Body of pancreas (tissue), 4 donors: ENCODE measurements at places on chromosomes 1 and 21. TPM values are rescaled to one million over a fixed set of nuclear protein-coding genes. Genes with fewer than 3 reads are reported as not detected.

PLD5 gene
- total RNA-seq, result not detected

OR2G6 gene
- not detected for total RNA-seq

AXDND1 gene
- total RNA-seq, result not detected

SLAMF9 gene
- total RNA-seq, result not detected

ST6GALNAC3 gene
- 1.3 TPM for total RNA-seq

FABP3 gene
- not detected for total RNA-seq

NBPF10 gene
- total RNA-seq, result 2.6 TPM

LCE3D gene
- total RNA-seq, result not detected

LPAR3 gene
- total RNA-seq, result 19.7 TPM

SELP gene
- 1.6 TPM for total RNA-seq

DNA sequence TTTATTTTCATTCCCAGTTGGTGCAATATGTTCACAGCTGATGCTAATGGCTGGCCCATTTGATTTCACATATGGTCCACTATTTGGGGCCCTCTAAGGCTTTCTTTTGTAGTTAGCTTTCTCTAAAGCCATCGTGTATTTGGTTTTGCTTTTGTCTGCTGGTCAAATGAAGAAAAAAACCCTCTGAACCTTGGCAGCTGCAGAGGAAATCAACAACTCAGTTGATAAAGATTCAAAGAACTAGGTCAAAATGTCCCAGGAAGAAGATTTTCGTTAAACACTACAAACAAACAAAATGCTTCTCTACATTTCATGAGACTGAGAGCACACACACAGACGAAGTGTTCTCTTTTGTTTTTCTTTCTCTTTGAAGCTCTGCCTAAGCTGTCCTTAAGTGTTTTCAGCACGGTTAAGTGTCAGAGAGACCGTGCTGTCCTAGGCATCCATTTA lies 655.0 kb downstream of the RWDD3 start:
- no peaks in the 10 kb centered on the region for H3K4me1 ChIP-seq
- H3K27me3 ChIP-seq, result no peaks in the 10 kb centered on the region
- no peak for DNase-seq
- H3K36me3 ChIP-seq, result no peaks in the 10 kb centered on the region
- no peak overlapping the region for H3K4me3 ChIP-seq

- H3K27ac ChIP-seq, result no peak overlapping the region
- H3K4me3 ChIP-seq, result no peak overlapping the region
- H3K27me3 ChIP-seq, result no peaks in the 10 kb centered on the region
- H3K4me1 ChIP-seq, result peaks cover 8% of the 10 kb centered on the region
- no peaks in the 10 kb centered on the region for H3K36me3 ChIP-seq
- DNase-seq, result no peak
Measured at GRCh38 chr1:201262963-201263608, 20.2 kb upstream of the PKP1 start.

- DNase-seq, result no peak
- no peaks in the 10 kb centered on the region for H3K36me3 ChIP-seq
- no peaks in the 10 kb centered on the region for H3K27me3 ChIP-seq
- no peak overlapping the region for H3K4me3 ChIP-seq
- no peak overlapping the region for H3K27ac ChIP-seq
Measured at GRCh38 chr21:15966231-15966630, 236.4 kb downstream of the USP25 start.

DNA sequence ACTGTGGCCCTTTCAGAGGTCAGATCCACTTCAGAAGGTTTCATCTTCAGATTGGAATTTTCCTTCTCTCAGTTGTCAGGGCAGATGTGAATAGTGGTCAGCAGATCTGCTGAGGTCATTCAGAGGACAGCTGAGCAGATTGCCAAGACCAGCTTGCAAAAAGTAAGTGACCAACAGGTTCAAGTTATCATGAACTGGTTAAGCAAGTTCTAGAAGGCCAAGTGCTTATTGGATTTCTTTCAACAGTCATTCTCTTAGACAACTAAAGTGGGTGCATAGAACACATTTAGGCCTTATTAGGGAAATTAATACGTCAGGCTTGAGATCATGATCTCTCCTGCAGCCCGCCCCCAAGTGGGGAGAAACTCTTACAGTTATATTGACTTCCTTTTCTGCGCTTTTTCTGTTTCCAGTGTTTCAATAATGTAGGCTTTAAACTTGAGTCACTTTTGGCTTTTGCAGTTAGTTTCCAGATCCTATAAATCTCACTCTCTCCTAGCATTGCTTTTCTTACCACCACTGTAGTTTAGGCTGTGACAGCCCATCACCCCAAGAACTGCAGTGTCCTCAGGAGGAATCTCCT lies 96.4 kb downstream of the C1orf21 start:
- no peaks in the 10 kb centered on the region for H3K27me3 ChIP-seq
- no peak overlapping the region for H3K4me3 ChIP-seq

GRCh38 chr1:20281801-20282200 lies 8.9 kb upstream of the VWA5B1 start:
- no peak for DNase-seq
- H3K27ac ChIP-seq, result no peak overlapping the region
- H3K27me3 ChIP-seq, result no peaks in the 10 kb centered on the region
- no peaks in the 10 kb centered on the region for H3K4me1 ChIP-seq

DNA sequence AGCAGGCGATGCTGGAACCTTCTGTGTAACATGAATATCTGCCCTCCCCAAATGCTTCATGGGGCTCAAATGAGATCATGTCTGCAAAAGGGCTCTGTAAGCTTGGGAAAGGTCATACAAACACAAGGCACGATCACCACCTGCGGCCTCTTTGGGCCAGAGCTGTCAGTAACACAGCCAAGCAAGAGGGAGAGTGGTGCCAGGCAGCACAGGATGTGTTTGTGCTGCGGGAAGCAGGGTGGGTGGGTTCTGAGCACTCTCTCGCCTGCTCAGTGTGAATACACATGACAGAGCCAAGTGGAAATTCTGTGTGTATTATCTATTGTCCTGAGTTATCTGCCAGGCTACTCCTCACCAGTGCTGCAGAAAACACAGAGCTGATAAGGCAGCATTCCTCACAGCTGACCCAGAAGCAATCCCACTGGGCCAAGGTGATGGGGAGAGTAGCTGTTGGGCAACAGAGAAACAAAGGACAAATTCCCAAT lies 101.2 kb downstream of the LAMC2 start:
- no peak overlapping the region for H3K4me3 ChIP-seq
- peak overlapping the region; percentile 48 for H3K27ac ChIP-seq
- H3K27me3 ChIP-seq, result no peaks in the 10 kb centered on the region

DNA sequence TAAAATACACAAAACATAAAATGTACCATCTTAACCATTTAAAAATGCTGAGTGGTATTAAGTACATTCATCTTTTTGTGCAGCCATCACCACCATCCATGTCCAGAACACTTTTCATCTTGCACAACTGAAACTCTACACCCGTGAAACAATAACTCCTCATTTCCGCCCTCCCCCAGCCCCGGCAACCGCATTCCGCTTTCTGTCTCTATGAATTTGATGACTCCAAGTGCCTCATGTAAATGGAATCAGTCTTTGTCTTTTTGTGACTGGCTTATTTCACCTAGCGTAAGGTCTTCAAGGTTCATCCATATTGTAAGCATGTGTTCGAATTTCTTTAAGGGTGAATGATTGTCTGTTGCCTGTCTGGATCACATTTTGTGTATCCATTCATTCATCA lies 37.2 kb downstream of the SCCPDH start:
- H3K27ac ChIP-seq, result no peak overlapping the region
- no peaks in the 10 kb centered on the region for H3K4me1 ChIP-seq
- no peak overlapping the region for H3K4me3 ChIP-seq
- H3K27me3 ChIP-seq, result no peaks in the 10 kb centered on the region
- H3K36me3 ChIP-seq, result peaks cover 12% of the 10 kb centered on the region

DNA sequence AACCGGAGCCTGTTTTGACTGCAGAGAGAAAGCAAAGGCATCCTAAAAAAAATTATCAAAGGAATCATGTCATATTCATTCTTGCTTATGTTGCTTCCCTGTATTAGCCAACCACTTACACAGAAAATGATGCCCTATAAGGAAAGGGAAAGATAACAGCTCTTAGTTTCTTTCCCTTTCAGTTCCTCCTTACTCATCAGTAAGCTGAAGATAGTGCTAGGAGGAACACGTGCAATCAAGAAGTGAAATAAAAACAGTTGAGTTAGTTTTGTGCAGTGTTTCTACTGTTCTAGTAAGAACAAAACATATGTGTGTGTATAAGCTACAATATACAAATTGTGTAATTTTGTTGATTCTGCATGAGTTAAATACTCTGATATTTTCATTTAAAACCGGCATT lies 45.3 kb upstream of the MTF2 start:
- H3K4me1 ChIP-seq, result no peaks in the 10 kb centered on the region
- no peak for DNase-seq
- no peak overlapping the region for H3K4me3 ChIP-seq
- H3K27me3 ChIP-seq, result no peaks in the 10 kb centered on the region
- no peaks in the 10 kb centered on the region for H3K36me3 ChIP-seq

GRCh38 chr1:68157416-68157815 lies 74.9 kb downstream of the WLS start:
- H3K4me3 ChIP-seq, result no peak overlapping the region
- DNase-seq, result no peak
- H3K4me1 ChIP-seq, result no peaks in the 10 kb centered on the region
- H3K27ac ChIP-seq, result no peak overlapping the region

GRCh38 chr21:45296638-45297037 lies 8.9 kb upstream of the POFUT2 start:
- no peak overlapping the region for H3K4me3 ChIP-seq
- no peak for DNase-seq
- H3K4me1 ChIP-seq, result peaks cover 35% of the 10 kb centered on the region
- H3K36me3 ChIP-seq, result no peaks in the 10 kb centered on the region

DNA sequence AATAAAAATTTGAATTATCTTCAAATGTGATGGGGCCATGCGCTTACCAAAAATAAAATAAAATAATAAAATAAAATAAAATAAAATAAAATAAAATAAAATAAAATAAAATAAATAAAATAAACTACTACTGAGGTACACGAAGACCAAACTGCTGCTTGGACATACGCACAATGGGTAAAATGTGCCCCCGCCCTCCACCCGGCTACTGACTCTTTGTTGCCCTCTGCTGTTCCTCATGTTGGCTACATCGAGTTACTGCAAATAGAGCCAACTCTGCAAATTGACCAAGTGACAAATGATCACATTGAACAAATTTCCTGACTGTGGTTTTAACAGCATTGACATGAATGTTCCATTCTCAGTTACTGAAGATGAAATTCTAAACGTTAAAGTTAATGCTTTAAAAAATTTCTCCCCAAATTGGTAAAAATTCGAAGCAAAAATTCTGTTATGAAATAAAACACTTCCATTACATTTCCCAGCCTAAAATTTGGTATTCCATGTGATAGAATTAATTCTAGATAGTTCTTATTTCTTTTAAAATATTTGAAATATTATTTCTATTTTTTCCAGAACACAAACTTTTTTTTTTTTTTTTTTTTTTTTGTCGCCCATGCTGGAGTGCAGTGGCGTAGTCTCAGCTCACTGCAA lies 18.8 kb upstream of the MAP1LC3C start:
- H3K36me3 ChIP-seq, result no peaks in the 10 kb centered on the region
- no peaks in the 10 kb centered on the region for H3K27me3 ChIP-seq
- DNase-seq, result peak; percentile 45
- H3K4me3 ChIP-seq, result no peak overlapping the region

DNA sequence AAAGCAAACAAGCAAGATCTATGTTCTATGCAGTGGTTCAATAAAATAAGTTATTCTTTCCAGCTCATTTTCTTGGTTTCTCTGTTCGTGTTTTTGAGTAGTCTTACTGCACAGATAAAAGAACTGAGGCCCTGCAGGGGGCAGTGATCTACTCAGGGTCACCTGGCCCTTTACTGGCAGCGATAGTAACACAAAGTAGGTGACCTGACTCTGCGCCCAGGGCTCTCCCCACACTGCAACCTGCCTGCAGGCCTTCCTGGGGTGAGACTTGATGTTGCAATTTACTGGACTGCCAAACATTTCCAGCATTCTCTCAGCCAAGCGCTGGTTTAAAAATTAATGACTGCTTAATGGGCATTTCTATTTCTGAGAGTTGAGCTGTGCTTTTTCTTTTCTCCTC lies 110.3 kb downstream of the HUNK start:
- H3K27ac ChIP-seq, result no peak overlapping the region
- peaks cover 4% of the 10 kb centered on the region for H3K4me1 ChIP-seq
- peak; percentile 57 for DNase-seq

DNA sequence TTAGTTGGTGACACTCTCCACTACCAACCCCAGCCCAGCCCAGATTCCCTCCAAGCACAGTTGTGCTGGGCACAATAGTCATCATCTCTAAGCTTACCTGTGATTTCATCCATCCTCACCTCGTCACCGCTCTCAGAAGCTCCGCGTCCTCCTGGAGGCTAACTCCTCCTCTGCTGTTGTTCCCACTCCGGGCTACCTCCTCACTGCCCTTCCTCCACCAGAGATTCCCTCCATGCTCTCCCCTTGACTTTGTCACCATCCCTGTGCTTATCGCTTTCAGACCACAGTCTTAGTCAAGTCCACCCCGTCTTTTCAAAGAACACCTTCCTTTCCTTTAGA lies 47.0 kb upstream of the KIF26B start:
- DNase-seq, result no peak
- no peak overlapping the region for H3K27ac ChIP-seq
- H3K4me1 ChIP-seq, result peaks cover 6% of the 10 kb centered on the region
- no peaks in the 10 kb centered on the region for H3K27me3 ChIP-seq
- no peaks in the 10 kb centered on the region for H3K36me3 ChIP-seq
- no peak overlapping the region for H3K4me3 ChIP-seq

DNA sequence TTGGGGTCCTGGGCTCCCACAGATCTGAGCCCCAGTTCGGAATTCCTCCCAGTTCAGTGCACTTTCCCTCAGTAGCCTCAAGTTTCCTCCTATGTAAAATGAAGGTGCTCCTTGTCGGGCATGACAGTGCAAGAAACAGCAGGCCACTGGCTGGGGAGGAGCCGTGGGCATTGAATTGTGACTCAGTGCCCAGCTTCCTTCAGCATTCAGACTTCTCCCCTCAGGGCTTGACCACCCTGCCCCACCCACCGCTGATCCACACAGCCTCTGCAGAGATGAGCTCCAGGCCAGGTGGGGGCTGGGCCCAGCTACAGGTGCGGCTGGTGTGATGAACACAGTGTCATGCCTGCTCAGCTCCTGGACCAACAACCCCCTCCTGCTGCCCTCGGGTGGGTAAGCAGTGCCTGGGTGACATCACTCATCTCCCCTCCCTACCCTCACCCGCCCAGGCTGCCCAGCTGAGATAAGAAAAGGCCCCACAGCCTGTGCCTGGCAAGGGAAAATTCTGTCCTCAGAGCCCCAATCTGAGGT lies 4.9 kb downstream of the MOB3C start:
- H3K27ac ChIP-seq, result peak overlapping the region; percentile 90
- no peak overlapping the region for H3K4me3 ChIP-seq
- H3K27me3 ChIP-seq, result no peaks in the 10 kb centered on the region
- peaks cover 92% of the 10 kb centered on the region for H3K4me1 ChIP-seq
- H3K36me3 ChIP-seq, result peaks cover 17% of the 10 kb centered on the region

- no peaks in the 10 kb centered on the region for H3K36me3 ChIP-seq
Measured at GRCh38 chr21:39720126-39720778, 24.7 kb upstream of the IGSF5 start.

DNA sequence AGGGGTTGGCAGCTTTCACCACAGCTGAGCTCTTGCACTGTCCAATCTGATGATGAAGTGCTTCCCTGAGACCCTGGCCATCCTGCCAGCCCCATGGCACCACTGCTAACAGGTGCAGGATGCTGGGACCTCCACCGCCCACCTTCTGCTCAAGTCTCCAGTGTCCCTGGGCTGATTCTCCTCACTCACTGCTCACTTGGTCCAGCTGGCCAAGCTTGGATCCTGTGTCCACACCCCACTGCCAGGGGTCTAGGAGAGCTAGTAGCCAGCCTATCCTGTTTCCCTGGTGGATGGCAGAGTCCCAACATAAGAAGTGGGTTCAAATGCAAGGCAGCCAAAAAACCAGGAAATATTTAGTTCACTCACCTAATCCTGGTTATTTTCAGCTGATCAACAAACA lies 217.2 kb upstream of the IRF2BP2 start:
- DNase-seq, result no peak
- H3K36me3 ChIP-seq, result no peaks in the 10 kb centered on the region
- H3K27ac ChIP-seq, result no peak overlapping the region
- no peaks in the 10 kb centered on the region for H3K27me3 ChIP-seq
- H3K4me1 ChIP-seq, result peaks cover 6% of the 10 kb centered on the region
